Activated CD4-positive, alpha-beta T cell treated with anti-CD3 and anti-CD28 coated beads, Interleukin-2, Interleukin-4, amounts not matched to agents 100 ng/mL and 50 ng/mL, durations not matched to agents 16 hours and 8 hours (primary cell): ENCODE measurements at places on chromosomes 12 and 14.

- no peak for DNase-seq
Measured at GRCh38 chr12:131194166-131194565, 240.5 kb downstream of the ADGRD1 start.

DNA sequence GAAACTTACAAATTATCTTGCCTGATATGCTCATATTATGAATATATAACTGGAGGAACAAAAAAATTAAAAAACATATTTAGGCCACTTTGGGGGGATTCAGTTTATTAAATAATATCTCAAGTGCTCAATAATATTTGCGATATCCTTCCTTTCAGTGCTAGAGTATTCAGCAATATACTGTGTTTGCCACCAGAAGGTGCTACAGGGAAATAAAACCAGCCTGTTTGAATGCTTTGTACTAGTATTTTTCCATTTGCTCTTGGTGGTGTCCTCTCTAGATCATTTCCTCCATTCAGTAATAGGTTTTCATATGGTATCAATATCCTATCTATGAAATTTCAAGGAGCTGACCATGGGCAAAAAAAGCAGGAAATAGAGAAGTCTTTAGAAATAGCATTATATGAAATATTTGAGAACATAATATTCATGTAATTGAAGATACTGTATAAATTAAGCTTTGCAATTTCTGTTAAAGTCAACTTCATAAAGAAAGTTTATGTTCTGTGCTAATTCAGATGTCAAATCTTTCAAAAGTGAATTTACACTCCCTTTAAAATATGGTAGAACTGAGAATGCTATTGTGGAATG lies 106.2 kb upstream of the NAV3 start:
- DNase-seq: no peak

DNA sequence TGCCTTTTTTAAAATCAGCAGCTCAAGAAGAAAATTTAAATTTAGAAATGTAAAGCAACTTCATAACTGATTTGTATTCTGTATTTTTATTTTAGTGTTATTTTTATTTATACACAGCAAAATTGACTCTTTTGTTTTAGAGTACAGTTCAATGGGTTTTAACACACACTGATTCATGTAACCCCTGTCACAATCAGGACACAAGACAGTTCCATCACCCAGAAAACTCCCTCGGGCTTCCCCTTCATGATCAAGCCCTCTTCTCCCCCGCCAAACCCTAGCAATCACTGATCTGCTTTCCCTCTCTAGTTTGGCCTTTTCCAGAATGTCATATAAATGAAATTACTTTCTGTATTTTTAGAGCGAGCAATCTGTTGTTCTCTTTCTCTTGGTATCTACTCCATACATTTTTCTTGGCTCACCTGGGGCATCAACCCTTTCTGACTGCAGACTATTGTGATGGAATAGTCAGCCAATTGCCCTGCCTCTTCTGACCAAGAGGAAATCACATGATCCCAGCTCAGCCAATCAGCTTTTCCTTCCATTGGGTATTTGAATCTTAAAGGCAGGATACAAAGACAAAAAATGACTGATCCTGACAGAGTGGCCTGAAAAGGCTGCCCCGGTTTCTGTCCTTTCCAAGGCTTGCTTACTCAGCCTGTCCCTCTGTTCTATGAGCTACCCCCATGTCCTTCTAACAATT lies 5.3 kb downstream of the SLC5A8 start:
- no peak for DNase-seq

DNA sequence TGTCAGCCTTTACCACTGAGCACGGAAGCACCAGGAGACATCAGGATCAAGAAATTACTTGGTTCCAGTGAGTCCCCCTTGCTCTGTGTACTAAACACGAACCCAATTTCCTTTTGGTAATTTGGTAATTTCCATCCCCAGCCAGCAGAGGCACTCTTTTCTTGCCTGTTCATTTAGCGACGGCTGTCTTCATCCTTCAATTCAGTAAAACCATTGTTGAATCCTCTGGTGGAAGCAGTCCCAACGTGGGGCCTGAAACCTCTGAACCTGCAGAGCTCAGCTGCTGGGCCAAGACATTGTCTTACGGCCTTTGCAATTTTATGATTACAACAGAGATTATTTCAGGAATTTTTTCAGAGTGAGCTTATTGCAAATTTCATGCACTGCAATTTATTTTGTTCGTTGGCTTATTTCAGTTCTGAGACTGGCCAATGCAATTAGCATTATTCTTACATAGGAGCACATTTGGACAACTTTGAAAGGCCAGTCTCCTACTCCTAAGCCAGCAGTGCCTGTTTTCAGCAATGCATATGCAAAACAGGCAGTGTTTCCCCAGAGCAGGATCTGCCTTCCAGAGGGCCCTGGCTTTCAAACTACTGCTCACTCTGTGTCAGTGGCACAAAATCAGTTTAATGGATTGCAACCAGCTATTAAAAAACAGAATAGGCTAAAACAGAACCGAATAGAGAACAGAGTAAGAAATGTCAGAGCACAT lies 372.9 kb upstream of the TMEM132C start:
- DNase-seq: no peak

GRCh38 chr12:93853698-93854478 lies 176.7 kb downstream of the CRADD start:
- no peak for DNase-seq

GRCh38 chr12:92472201-92472600 lies 230.6 kb upstream of the PLEKHG7 start:
- no peak for DNase-seq

DNA sequence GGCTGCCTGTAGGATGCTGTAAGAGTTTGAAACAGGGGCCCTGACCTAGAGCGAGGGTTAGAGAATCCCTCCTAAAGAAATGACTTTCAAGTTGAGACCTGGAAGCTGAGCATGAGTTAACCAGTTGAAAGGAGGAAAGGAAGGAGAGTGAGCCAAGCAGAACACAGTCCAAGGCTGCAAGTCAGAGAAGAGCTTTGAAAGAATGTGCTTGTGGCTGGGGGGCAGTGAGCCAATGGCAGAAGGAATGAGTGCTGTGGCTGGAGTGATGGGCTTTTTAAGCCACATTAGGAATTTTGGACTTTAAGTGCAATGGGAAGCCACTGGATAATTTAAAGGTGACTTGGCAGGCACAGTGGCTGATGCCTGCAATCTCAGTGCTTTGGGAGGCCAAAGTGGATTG lies 18.1 kb downstream of the CDKN1B start:
- DNase-seq: no peak

DNA sequence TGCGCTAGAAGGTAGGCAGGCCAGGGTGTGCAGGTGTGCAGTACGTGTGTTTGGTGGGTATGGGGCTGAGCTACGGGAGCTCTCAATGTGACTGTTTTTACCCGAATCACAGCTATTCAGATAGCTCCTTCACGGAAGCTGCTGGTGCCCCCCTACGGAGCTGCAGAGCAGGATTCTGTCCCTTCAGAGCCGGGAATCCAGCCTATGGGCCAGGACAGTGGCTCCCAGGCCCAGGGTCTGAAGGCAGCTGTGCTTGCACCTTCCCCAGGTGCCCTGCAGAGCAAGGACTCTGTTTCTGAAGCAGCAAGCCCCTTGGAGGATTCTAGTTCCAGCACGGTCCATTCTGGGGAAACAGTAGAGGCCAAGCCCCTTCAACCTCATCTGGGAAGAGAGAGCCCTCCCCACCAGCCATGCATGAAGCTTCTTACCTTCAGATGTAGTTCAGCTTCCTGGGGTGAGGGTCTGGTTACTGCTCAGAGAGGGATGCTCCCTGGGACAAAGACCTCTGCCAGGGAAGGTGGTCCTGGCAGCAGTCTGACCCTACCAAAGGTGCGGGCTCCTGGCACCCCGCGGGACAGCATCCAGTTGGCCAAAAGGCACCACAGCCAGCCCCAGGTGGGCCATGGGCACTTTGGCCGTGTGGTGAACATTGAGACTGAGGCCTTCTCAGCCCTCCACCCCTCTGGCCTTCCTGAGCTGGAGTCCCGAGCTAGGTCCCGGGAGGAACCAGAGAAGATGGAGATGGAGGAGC lies 29.1 kb downstream of the PLEKHH1 start:
- no peak for DNase-seq

- no peak for DNase-seq
Measured at GRCh38 chr14:66085224-66085623, 400.9 kb upstream of the CCDC196 start.

DNA sequence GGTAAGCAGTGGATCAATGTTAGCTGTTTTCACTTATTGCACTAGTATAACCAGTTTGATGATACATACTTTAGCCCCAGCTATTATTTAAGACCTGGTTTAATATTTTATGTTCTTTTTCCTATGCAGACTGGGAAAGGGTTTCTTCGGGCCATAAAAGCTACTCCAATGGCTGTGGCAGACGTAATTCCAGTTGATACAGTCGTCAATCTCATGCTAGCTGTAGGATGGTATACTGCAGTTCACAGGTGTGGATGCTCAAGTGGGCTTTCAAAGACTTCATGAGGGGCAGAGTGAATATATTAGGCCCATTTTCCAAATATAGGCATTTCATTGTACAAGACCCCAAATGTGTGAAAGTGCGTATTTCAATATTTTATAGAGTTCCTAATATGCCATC lies 70.1 kb downstream of the ERGIC2 start:
- DNase-seq: no peak

- DNase-seq: no peak
Measured at GRCh38 chr14:105839425-105840265, 313.3 kb downstream of the TMEM121 start.

GRCh38 chr14:25049568-25050268 lies at the start of gene STXBP6:
Gene STXBP6, minus strand, starts transcription at chr14:25050147. Its CDS starts 75,329 bp downstream, at chr14:24974818.
- DNase-seq: no peak

DNA sequence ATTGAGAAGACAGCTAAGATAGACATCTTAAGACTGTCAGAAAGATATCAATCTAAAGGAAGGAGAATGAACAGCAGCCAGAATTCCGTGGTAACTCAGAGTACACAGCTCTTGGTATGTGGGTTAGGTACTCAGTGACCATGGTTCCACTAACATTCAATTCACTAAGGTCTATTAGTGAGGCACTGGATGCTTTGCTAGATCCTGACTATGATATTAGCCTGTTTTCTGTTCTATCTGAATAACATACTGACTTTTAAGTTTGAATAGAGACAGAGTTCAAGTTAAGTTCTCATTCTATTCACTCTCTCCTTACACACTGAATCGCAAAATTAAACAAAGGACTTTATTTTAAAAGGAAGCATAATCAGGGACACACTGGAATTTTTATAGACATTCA lies 106.4 kb downstream of the PRKD1 start:
- no peak for DNase-seq

- no peak for DNase-seq
Measured at GRCh38 chr12:47346251-47347019, 266.7 kb upstream of the AMIGO2 start.

DNA sequence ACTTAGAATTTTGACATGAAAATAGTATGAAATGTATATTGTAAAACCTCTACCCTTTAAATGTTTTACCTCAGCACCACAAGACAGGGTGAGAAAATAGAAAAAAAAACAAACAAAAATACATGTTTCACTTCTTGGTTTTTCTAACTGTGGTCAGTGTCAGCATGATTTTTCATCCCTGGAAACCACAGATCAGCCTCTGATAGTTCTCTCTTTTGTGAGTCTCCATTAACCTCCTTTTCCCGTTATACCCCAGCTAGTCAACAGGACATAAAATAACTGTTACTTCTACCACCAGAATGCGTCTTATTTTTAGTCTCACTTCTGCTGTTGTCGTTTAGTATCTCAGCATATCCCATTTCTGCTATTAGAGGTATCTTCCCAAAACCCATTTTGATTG lies 48.3 kb upstream of the KCNMB4 start:
- peak; percentile 42 for DNase-seq

DNA sequence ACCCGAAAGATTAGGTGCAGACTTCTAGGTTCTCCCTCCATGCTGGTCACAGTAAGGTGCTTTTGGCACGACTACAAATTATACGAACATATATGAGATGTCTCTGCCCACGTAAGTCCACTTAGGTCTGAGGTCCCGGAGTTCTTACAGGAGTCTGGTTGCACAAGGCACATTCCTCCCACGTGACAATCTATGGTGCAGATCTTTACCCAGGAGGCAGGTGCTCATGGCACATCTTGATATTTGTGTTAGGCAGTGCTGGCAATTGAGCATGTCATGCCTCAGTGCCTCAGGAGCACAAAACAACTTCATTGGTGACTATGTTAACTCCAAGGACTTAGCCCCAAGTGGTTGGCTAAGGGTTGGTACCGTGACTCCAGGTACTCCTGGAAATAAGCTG lies 92.0 kb upstream of the AMN1 start:
- DNase-seq: no peak

DNA sequence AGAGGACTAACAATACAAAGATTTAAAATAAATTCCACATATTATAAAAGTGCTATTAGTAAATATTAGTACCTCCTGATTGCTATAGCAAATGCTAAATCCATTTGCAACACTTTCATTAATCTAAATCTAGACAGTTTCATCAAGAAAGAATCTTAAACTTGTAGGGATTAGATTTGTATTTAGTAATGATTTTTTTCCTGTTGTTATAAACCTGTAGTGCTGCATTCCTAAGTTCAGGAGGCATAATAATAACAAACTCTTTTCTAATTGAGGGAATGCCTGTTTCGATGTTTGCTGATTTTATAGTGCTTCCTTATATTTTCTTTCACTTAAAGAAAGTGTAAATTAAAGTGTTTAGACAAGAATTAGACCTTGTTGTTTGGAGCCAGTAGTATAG lies 166.1 kb downstream of the FOXA1 start:
- DNase-seq: no peak

DNA sequence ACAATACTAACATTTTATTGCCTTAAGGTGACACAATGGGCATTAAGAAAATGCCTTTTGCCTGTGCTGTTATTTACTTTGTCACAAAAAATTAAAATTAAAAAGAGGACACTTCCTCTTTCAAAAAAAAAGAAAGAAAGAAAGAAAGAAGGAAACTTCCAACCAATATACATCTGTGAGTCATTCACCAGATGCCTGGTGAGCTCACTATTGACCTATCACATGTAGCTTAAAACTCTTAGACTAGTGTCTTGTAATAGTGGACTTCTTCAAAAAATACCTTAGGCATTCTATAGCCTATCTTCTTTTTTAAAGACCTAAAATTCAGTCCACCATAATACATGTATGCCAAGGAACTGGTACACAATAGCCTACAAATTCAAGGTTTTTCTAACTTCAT lies 4.9 kb upstream of the SOX5 start:
- DNase-seq: no peak

GRCh38 chr14:55638665-55639064 lies 58.7 kb downstream of the KTN1 start:
- DNase-seq: no peak

GRCh38 chr14:27366596-27366995 lies 768.8 kb upstream of the NOVA1 start:
- DNase-seq: no peak

DNA sequence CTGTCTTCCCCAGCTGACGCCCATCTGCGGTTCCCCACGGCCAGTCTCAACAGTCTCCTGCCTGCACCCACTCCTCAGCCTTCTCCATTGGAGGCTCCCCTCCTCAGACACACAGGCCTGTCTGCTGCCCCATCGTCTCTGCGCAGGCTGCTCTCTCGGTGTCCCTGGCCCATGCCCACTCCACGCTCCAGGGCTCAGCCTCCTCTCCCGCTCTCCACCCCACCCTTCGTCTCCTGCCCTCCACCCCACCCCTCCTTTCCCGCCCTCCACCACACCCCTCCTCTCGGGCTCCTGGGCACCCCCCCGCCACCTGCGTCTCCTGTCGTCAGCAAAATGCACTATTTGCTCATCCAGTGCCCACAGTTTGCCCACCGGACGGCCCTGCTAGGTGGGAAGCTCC lies 119.6 kb upstream of the DIO3 start:
- DNase-seq: no peak
